Naive thymus-derived CD8-positive, alpha-beta T cell (primary cell): ENCODE measurements at places on chromosomes 3 and 15.

DNA sequence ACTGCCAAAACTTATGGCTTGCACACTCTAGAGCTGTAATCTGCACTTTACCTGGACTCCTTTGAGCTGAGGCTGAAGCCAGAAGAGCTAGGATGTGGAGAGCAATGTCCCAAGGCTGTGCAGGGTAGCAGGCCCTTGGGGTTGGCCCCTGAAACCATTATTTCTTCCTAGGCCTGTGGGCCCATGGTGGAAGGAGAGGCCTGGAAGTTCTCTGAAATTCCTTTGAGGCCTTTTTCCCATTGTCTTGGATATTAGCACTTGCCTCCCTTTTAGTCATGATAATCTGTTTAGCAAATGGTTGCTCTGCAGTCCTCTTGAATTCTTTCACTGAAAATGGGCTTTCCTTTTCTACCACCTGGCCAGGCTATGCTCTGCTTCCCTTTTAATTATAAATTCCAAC is 102.0 kb upstream of the SGO1 start:
- DNase-seq = no peak

DNA sequence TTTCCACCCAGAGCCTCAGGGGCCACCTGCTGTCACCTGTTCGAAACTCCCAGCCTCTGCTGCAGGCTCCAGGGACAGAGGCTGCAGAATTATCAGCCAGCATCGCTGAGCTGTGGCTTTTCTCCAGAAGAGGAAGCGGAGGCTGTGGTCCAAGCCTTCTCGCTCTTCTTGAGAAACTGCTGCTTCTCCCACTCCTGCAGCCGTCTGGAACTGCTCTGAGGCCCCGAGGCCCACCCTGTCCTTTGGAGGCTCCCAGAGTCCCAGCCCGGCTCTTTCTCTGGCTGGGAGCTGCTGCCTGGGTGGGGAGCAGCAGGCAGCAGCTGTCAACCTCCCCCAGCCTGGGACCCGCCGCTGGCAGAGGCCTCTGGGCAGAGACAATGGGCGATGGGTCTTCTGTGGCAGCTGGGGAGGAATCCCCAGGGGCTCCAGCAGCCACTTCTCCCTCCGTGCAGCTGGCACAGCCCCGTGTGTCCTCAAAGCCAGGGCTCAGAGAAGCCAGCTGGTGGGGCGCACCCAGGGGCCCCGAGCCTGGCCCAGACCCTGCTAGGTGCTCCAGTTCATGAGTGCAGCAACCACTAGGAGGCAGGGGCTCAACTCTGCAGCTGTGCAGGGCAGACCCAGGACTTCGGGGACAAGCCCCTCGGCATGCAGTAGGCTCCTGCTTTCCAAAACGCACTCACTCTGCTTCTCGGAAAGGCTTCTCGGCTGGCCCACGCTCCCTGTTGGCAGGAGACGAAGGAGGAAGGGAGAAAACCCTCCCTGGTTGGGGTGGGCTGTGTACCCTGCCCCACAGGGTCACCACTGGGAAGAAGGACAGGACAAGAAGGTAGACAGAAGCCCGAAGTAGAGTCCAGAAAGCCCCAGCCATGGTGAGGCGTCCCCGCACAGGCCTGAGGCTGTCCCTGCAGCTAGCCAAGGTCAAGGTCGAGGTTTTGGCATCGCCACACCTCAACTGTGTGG is 49.9 kb upstream of the FURIN start:
- peak; percentile 39 for DNase-seq

GRCh38 chr3:71758091-71758490 is 4.4 kb downstream of the GPR27 start:
- no peak for DNase-seq

GRCh38 chr3:157532529-157533297 is 29.5 kb upstream of the VEPH1 start:
- DNase-seq = no peak

DNA sequence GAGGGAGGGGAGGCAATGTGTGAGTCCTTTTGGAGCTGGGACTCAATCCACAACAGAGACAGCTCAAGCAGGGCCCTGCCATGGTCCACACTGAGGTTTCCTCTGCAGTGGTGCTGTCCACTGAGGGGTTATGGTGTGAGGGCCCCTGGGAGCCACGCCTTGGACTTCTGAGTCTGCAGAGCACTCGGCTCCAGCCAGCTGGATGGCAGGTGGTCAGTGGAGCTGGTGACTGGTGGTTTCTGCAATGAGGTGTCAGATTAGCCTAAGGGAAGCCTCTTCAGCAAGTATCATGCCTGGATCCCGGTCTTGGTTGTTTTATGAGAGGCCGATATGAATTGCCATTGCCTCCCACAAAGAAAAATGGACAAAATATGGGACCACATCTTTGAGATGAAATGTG is 21.7 kb downstream of the LSM3 start:
- DNase-seq = no peak

- DNase-seq = no peak
Observed at GRCh38 chr3:43217633-43218032, 68.7 kb upstream of the SNRK start.

- DNase-seq = no peak
Observed at GRCh38 chr3:183249006-183249718, 3.9 kb upstream of the B3GNT5 start.

DNA sequence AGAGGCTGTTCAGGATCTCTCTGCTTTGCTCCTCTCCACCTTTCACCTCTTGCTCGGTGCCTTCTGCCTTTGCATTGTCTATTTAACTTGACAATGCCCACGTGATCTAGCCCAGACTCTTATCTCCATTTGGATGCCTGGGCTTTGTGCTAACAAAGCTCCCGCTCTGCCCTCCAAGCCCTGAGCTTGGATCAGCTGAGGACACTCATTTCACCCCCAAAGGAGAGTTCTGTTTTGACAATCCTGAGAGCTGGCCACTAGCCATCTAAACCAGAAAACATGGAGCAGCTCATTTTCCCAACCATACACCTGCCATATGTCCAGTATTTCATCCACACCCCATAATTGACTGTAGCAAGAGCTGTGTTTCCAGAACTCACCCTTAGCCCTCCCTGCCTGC is 12.8 kb downstream of the GPR176 start:
- no peak for DNase-seq

DNA sequence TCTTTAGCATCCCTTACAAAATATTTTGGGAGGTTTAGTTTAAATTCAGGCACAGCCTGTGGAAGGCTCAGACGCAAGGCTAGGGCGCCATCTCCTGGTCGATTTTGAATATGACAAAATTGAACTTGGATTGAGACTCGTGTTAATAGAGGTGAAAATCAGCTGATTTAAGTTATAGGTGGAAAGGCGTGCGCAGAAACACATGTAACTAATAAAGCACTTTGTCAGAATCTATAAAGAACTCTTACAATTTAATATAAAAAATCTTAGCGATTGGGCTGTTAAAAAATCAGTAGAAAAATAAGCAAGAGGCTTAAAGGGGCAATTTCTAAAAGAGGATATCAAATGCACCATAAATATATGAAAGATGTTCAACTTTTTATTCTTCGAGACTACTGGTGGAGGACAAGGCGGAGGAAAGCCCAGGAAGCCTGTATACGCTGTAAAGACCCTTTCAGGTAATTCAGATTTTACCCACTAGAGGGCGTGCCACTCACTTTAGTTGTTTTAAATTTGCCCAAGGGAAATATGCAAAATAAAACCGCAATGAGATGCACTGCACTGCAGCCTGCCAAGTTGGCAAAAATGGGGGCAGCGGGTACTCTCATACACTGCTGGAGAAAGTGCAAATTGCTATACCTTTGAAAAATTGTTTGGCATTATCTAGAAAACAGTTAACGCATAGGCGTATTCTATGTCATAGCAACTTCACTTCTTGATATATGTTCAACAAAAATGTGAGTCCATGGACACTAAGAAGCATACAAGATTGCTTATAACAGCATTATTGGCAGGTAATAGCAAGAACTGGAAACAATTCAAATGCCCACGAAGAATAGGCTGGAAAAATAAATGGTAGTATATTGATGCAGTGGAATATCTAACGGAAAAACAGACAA is 64.7 kb downstream of the SLC30A4 start:
- DNase-seq = peak; percentile 67

- DNase-seq = no peak
Observed at GRCh38 chr3:138950006-138950644, 3.1 kb downstream of the FOXL2NB start.

- DNase-seq = no peak
Observed at GRCh38 chr15:60795471-60795870, 316.5 kb upstream of the ICE2 start.

DNA sequence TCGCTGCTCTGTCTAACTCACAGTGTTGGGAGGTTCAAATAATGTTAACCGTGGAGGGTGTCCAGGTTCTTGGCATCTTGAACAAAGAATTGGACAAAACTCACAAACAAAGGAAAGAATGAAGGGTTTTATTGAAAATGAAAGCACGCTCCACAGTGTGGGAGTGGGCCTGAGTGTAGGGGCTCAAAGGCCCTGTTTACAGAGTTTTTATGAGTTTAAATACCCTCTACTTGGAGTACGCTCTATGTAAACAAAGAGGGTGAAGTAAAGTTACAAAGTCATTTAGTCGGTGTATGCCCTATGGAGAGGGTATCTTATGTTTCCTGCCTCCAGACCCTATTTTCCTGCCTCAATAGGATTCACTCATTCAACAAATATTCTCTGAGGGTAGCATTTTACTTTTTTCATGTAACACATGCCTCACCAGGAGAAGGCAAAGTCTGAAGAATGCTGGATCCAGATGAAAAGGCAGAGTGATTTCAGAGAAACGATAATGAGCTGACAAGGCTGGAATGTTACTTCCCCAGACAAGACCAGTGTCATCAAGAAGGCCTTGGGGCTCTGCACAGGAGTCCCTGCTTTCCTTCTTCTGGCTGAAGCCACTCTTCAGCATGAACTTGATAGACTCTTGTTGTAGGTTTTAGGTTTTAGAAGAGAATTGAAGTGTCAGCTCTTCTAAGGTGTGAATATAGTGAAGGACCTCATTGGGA is 163.6 kb downstream of the FAM43A start:
- no peak for DNase-seq

DNA sequence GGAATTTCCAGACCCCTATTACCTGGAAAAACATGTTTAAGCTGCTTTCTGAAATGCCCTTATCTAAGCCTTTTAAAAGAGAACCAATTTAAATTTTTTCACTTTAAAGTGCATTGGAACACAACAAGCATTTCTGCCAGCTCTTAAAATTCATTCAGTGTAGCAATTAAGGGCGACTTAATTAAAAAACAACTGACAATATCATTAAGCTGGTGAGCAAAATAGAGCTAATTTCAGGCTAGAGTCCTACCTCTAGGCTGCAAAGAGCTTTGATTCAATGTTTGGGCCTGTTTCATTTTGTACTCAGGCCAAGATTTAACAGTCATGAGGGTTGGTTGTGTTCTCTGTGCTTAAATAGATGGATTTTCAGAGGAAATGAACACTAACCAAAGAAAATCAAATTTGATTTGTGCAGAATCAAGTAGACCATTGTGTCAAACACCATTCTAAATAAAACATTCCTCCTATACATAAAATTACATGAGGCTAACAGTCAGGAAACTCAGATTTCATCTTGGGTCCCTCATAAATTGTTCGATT is 114.6 kb downstream of the TMEM108 start:
- no peak for DNase-seq

GRCh38 chr15:39501366-39502081 is 79.4 kb upstream of the THBS1 start:
- DNase-seq = no peak

GRCh38 chr15:62432702-62433398 is 267.8 kb upstream of the C2CD4B start:
- no peak for DNase-seq

DNA sequence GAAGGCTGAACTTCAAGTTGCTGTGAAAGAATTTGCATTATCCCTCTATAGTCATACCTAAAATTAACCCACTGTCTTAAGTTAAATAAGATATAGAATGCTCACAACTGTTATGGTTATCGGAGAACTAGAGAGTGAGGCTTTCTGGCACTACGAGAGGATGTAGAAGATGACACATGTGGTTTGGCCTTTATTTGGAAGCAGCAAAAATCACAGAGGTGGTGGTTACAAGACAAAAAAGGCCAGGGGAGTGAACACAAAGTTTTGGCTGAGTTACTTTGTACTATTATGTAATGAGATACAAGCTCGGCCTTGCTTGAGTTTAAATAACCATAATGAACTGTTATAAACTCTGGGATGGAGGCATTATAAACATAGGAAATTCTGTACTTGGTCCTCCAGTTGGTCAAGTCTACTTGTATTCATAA is 78.3 kb upstream of the ICE2 start:
- DNase-seq = peak; percentile 69

DNA sequence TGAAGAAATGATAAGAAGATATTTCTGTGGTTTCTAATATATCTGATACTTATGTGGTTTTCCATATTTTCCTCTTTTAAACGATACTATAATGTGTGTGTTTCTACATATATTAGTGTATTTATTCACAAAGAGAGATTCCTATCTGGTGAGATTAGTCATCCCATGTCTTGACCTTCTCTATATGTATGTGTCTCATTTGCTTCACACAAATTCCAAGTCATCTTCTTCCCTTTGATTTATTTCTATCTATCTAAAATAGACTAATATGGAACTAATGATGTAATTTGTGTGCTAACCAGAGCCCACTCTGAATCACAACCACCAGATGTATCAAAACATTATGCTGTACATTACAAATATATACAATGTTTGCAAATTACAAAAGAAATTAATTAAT is 154.7 kb upstream of the KCNMB2 start:
- no peak for DNase-seq

DNA sequence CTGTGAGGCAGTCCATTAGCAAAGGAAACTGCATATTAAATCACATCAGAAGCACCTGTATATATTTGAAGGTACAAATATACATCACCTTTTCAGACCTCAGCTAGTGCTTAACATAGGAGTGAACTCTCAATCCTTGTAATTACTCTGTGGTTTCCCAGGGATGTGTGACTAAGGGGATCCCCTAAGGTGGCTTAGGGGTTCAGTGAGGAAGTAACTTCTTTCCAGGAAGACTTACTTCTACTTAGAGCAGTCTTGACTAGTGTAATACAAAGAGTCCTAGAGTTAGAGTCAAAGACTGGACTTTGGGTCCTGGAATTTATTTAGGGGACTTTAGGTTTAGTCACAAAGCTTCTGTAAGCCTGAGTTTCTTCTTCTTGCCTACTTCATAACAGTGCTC is 8.7 kb upstream of the SUMF1 start:
- no peak for DNase-seq

- DNase-seq = no peak
Observed at GRCh38 chr15:45157974-45158373, 28.2 kb downstream of the DUOX1 start.

DNA sequence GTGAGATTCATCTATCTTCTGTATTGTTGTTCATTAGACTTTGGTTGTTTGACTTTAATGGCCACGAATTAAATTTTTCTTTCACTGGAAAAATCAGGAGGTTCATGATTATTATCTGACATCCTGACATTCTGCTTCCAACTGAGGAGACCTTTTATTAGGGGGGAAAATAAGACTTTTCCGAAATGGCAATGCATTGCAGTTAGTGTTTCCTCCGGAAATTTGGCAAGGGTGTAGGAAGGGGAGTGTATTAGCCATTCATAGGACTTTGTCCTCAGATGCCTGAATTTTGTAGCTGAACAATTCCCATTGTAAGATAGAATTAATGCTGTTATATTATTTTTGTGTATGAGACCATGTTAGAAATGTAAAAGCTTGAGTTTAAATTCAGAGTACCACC is 450.6 kb upstream of the TGFBR2 start:
- no peak for DNase-seq
